Dorsolateral prefrontal cortex (tissue), 122 donors: ENCODE measurements at places on chromosomes 6 and 20.

DNA sequence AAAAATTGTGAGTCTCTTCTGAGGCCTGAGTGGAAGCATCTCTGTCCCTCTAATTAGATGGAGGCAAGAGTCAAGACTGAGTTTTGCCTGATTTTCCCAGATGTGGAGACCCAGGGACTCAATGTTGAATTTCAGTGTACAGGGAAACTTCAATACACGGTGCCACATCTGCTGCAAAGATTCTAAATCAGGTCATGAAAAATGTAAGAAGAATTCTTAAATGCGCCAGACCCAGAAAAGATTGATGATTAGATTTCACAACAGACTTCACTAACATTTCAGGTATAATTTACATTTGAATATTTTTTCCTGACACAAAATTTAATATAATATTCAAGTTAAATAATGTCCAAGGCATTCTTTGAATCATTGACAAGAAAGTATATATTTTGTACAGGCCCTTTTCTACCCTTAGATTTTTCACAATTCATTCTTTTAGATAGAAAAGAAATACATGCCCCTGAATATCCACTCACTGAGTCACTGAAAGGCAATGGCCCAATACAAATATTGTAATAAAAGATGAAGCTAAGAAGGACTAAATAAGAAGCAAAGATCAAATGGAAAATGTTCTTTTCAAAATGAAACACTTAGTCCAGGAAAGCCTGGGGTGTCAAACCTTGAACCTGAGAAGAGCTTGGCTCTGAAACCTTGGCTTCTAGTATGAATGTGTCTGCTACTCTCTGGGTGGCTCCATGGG, 18.2 kb upstream of the HDGFL1 start:
- DNase-seq, result no peak

DNA sequence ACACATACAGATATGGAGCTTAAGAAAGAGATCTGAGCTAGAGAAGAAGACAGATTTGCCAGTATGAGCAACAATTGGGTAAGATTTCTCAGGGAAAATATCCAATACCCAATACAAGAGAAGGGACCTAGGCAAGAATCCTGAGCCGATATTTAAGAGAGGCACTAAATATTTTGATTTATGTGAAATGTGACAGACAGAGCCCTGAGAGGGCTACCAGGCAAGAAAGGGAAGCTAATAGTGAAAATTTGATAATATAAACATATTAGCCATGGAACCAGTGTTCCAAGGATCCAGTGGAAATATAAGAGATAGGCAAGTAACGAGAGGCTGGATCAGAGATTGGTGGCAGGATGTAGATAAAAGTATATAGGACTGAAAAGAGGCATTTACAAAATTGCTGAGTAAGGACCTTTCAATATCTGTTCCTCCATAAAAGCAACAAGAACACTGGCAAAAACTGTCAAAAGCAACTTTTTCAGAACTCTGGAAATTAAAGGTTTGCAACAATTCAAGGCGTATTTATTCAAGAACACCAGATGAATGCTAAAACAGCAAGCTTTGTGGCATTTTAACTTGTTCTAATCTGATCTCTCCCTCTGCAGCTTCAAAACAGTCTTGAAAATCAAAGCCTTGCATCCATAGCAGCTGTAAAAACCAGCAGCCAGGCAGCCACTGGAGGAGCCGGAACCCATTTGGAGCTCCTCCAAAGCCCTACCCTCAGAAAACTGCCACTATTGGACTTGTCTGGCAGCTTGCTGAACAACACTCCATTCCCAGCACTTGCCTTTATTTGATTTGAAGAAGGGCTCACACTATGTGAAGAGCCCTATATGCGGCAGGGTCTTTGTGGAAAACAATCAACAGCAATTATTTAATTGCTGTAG, 58.8 kb downstream of the REV3L start:
- DNase-seq, result peak; percentile 56

DNA sequence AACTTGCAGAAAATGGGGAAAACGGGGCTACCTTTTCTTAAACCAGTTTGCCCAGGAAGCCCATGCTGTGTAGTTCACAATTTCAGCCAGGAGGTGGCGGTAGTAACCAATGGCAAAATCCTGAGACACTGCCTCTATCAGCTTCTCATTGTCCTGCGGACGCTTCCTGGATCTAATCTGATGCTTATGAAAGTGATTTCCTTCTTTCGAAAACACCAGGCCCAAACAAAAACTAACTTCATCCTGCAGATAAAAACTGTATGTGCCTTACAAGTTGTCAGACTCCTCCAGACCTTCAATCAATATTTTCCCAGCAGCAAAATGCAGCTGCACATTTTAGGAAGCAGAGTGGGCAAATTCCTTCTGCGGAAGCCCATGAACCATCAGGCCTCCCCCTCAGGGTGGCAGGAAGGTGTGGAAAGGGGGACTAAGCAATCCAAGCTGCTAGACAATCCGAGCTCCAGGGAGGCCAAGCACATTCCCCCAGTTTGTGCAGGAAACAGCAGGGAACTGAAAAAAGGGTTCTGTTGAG, 88.5 kb downstream of the LY86 start:
- peak; percentile 77 for DNase-seq

DNA sequence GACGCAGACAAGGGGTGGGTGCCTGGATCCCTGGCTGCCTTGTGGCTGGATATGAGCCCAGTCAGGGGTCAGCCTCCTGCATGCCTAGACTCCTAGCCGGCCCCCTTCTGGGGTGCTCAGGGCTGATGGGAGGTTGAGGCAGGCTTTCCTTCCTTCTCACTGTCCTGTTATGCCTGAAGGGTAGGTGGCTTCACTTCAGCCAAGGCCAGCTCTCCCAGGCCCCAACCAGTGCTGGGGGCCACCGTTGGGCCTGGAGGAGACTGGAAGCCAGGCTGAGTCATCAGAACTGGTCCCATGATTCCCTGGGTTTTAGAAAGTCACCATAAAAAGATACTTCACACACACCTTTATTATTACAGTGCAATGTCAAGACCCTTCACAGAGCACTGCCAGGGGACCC, 2.9 kb upstream of the POU5F1 start:
- peak; percentile 12 for DNase-seq

GRCh38 chr6:132465530-132466485, 47.1 kb downstream of the STX7 start:
- DNase-seq, result no peak

- no peak for DNase-seq
These were observed 44.2 kb downstream of the FNDC1 start for GRCh38 chr6:159213405-159213804.

DNA sequence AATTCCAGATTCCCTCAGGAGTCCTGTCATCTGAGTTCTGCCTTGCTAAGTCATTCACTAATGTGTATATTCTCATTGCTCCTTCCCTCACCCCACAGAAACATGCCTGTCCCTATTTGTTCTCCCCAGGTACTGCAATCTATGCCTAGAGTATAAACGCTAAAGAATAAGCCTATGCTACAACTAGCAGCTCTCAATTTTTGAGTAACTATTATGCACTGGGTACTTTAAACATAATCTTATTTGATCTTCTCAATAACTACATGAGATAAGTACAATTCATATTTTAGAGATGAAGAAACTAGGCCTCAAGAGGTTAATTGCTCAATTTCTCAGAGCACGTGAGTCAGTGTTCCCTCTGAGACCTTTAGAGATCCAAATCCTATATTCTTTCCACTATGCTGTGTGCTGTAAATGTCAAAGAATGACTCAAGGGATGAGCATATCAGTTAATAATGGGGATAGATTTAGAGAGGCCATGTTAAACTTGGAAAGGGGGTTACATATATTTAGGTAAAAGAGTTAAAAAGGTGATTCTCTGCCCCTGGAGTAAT, 423.8 kb upstream of the ADGRB3 start:
- DNase-seq, result no peak

GRCh38 chr6:142914937-142915697, 29.9 kb downstream of the HIVEP2 start:
- no peak for DNase-seq

DNA sequence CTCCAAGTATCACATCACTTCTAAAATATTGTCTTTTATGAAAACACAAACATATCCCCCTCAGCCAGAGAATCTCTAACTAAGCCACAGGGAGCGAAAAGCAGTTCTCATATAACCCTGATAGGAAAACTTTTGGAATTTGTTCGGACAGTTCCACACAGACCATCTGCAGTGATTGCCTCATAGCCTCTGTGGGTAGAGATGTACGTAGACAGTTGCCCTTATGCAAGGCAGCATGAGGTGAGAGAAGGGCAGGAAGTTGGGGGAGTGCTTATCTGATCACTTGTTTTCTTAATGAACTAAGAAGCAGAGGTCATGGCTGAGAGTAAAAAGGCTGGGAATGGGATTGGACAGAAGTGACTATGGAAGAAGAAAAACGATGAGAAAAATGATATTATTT, 39.6 kb downstream of the SLC23A2 start:
- DNase-seq, result no peak

- no peak for DNase-seq
These were observed 71.3 kb downstream of the HACE1 start for GRCh38 chr6:104788400-104788799.

DNA sequence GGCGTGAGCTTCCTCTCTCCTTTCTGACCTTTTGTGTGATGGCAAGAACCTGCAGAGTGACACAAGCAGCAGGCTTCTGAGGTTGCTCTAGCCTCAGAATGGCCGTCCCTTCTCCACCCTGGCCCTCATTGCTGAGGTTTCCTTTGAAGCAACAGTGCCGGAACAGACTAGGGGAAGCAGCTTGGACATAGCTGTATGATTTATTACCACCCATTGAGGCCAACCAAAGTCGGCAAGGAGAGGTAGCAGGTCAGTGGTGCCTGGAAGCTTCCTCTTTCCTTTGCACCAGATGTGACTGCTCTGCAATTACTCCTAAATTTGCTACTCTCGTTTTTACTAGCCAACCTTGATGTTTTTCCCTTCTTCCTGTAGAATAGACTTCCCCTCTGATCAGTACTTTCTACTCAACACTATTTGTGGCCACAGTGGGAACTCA, 31.4 kb downstream of the PTPN1 start:
- DNase-seq, result no peak

- DNase-seq, result no peak
These were observed 20.4 kb downstream of the SIRPD start for GRCh38 chr20:1536893-1537730.

- DNase-seq, result no peak
These were observed 95.5 kb downstream of the NCR2 start for GRCh38 chr6:41430875-41431274.

GRCh38 chr20:46807998-46808397, 86.6 kb upstream of the EYA2 start:
- DNase-seq, result no peak

- no peak for DNase-seq
These were observed 34.5 kb upstream of the HBS1L start for GRCh38 chr6:135088818-135089809.

- no peak for DNase-seq
These were observed 686.9 kb upstream of the CITED2 start for GRCh38 chr6:140061110-140062042.

DNA sequence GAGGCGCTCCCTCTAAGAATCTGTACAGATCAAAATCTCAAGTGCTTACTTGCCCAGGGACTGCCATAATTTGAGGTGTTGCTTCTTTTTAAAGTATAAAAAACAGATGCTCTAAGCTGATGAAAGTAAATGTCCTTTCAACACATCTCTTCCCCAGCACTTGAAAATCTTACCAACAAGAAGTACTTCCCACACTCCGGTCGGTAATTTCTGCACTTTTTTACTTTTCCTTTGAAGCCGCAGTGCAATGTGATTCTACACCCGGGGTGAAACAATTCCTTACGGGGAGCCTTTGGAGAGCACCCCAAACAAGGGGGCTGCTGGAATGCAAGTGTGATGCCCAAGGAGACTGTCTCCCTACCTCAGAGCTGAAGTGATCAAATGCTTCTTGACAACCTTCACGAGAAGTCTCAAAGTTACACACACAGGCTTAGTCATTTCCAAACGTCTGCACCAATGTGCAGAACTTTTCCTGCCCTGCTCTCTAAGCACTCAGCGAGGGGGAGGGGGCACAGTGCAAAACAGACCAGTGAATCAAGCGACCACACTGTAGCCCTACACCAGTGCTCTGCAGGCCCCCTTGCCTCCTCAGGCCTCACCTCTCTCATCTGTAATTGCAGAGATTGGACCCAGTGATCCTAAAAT, 56.7 kb downstream of the ATXN1 start:
- no peak for DNase-seq

DNA sequence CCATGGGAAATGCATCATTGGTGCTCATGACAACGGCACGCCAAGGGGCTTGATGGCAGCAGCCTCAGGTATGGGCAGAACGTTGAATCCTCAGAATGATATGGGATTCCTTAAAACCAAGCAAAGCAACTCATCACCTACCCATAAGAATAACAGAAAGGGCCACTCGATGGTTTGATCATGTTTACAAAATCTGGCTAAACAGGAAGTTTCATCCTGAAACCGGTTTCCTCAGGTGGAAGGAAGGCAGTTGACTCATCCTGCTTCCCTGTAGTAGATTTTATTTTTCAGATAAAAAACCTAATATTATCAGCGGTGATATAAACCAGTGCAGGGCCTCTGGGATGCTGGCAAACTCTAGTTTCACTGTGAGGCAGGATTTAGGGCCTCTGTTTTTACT, 136.9 kb upstream of the AGPAT4 start:
- no peak for DNase-seq

DNA sequence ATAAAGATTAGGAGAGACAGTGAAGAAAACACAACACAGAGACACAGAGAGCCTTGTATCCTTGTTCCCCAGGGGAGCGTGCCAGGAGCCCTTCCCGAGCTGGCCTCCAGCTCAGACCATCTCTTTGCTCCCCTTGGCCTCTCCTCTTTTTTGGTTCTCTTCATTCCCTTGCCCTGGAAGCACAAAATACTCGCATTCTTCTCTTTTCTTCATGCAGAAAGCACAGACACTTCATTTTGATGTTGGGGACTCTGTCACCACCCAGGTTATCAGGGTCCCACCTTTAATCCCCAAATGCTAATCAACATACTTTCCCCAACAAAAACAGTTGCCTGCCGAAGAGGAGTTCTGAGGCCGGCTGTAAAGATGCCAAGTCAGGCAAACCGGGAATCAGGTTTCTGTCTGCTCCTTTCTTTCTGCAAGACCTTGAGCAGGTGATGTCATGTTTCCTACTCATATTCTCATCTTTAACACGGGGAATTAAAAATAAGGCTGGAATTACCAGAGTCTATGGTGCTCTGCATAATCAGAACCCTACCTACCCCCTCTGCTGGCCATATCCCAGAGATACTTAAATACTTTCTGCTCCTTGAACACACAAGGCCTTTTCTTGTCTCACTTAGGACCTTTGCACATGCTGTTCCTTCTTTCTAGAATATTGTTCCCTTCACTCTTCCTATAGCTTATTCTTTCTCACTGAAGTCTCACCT, 21.7 kb downstream of the TGM6 start:
- no peak for DNase-seq

GRCh38 chr20:48772183-48772976, 55.4 kb downstream of the PREX1 start:
- no peak for DNase-seq

DNA sequence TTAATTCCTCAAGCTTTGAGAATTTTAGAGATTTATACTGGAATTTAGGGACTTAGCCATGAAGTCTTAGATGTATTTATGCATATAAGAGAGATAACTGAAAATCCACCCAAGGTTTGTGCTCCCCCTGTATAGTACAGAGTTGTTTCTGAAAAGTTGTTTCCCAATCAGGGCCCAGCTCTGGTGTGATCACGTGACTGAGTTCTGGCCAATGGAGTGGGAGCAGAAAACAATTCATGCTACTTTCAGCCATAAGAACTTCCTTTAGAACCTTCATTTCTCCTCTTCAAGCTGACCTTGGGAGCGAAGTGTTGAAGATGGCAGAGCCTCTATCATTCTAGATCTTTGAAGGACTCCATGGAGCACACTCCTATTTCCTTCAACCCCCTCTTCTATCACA, 151.0 kb downstream of the RCAN2 start:
- DNase-seq, result no peak

GRCh38 chr20:48685300-48685699, 142.5 kb downstream of the PREX1 start:
- no peak for DNase-seq
